ENCODE measurements at places on chromosomes 12 and 14.

DNA sequence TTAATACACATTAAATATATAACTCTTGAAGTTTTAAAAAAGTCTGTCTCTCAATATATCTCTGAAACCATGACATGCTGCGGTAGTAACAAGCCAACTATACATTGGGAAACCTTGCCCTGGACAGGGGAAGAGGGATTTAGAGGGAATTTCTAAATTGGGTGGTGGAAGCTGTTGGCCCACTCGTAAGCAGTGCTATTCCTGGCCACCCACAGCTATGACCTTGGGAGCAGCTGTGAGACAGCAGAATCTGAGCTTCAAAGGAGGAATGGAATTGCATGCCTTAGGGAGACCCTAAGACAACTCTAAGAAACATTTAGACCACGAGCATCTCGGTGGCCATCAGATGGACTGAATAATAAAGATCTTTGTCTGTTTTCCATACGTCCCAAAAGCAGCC is 15.8 kb upstream of the GCH1 start:
- no peak for DNase-seq

DNA sequence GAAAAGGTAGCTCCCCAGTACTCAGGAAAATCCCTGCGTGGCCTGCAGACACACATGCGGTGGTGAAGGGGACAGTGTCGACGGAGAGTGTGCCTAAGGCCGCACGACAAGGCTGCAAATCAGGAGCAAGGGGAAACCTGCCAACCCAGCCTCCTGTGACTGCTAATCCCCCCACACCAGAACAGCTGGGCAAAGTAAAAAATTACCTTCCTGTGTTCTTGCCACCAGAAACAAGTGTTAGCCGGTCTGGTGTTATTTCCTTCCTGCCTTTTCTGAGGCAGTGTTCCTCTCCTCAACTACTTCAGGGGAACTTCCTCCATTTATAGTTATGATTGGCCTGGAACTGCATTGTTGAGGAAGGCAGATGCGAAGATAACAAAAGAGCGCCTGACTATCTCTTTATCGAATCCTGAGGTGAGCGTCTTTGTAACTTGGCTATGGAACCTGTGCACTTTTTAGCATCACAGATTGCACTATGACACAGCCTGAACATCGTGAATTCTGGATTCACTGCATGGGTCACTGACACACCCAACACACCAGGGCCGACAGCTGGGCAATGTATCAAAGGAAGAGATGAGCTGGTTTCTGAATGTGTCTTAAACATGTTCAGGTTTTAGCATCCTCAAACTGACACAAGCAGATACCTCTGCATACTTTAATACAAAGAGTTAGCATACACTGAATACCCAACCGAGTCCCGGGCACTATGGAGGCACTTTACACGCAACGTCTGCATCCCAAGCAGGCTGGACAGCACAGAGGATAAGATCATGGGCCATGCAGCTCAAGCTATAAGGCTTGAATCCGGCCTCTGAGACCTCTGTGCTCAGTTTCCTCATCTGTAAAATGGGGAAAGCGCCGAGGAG is 28.9 kb downstream of the SLC15A4 start:
- DNase-seq = no peak

DNA sequence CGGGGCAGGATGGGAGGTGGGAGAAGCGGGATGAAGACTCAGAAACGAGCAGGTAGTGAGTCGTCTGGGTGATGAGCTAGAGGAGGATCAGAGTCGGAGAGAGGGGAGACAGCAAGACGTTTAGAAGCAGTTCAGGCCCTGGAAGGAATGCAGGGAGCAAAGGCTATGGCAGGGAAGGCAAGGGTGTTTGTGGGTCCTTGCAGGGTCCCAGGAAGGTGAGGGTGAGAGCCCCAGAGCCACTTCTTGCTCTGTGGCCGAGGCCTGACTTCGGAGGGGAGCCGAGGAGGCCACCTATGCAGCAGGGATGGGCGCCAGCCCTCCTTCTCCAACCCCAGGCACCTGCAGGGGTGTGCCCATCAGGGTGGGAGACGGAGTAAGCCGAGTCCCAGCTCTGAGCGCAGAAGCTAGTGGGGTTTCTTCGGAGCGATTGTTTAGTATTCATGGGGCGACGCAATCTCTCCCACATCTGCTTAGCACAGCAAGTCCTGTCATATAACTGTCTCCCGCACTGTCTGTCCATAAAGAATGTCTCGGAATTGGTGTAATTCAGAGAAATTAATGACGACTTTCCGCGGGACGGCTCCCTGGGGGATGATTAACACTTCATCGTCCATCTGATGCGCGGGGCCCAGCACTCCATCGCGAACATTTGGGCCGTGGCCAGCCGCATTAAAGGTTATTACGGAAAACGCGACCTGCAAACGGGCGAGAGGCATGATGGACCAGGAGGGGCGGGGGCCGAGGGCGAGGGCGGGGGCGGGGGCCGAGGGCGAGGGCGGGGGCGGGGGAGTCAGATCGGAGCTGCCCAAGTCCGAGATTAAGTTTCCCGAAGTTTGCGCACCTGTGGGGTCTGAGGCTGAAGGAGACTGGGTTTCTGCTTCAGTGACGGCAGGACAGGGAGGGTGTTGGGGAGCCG is 12.2 kb upstream of the CALCOCO1 start:
- DNase-seq = no peak

DNA sequence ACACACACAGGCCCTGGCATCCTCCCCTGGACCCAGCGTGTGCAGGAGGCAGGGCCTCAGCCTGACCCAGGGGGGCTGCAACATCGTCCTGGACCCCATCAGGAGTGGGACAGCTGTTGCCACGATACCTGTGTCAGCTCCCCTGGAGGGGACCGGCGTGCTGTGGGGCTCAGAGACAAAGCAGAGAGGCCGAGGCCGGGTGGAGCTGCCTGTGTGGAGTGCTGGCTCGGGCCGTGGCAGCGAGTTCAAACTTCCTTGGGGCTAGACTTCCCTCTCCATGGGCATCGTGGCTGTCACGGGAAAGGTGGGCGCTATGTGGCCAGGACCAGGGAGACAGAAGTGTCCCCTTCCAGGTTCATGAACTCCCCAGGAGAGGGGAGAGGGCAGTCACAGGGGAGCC is 155.0 kb upstream of the SFSWAP start:
- no peak for DNase-seq

- DNase-seq = no peak
Observed at GRCh38 chr12:45685680-45686079, 43.8 kb upstream of the ARID2 start.

GRCh38 chr12:111379942-111380554 is 11.2 kb upstream of the PHETA1 start:
- DNase-seq = no peak

DNA sequence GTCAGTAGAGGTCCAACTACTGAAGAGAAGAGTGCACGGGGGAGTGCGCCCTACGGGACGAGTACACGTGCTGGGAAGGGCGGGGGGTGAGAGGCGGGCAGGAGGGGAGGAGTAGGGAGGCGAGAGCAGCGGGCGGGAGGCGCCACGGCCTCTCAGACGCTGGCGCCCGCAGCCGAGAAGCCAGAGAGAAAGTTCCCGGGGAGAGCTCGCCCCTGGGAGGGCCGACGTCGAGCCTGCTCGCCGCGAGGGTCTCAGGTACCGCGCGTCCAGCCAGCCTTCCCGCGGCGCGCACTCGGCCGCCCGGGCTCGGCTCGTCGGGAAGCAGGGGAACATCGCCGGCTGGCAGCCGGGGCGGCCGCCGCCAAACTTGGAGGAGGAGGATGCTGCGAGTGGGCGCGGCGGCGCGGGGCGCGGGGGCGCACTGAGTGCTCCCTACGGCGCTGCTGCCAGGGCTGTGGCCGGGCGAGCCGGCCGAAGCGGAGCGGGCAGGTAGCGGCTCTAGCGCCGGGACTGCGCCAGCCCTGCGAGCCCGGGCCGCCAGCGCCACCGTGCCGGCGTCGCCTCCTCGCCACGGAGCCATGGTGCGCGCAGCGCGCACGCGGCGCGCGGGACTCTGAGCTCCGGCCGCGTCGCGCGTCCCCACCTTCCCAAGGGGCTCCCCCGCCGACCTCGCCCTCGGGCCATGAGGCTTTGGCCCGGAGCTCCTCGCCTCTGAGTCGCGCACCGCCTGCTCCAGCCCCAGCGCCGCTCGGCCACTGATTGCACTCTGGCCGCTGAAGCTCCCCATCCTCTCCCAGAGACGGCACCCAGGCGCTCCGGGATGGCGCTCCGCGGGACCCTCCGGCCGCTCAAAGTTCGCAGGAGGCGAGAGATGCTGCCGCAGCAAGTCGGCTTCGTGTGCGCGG is at the start of gene SLC24A4:
SLC24A4 (plus strand) TSS at position 155 of the 905 bp plus-strand sequence; CDS start at position 821, 666 bp downstream.
- DNase-seq = no peak

- DNase-seq = no peak
Observed at GRCh38 chr12:104930388-104931326, 27.4 kb downstream of the SLC41A2 start.
